ENCODE measurements at places on chromosomes 5 and 9.

- DNase-seq = no peak
Observed at GRCh38 chr5:67793418-67793817, 422.1 kb upstream of the PIK3R1 start.

DNA sequence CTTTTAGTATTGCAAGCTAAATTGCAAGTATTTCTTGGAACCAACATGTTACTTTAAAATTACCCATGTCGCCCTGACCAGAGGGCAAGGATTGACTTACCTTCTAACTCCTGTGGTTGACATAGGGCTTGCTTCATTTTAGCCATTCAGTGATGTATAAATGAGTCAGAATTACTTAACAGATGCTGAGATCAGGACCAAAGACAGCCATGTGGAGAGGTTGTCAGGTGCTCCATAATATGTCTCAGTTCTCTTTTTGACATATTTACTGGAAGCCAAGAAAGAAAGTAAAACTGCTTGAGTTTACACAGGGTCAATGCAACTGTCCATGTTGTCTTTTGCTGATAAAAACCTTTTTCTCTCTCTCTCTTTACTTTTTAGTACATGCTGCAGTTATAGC lies 33.2 kb downstream of the F2RL2 start:
- peak; percentile 53 for DNase-seq

GRCh38 chr5:60677850-60678664 lies 21.9 kb downstream of the DEPDC1B start:
- DNase-seq = peak; percentile 20

GRCh38 chr9:123773783-123774182 lies 156.1 kb downstream of the DENND1A start:
- no peak for DNase-seq

- no peak for DNase-seq
Observed at GRCh38 chr9:108815156-108815555, 40.6 kb downstream of the ACTL7B start.

GRCh38 chr5:44868541-44868940 lies 59.8 kb downstream of the MRPS30 start:
- no peak for DNase-seq

- no peak for DNase-seq
Observed at GRCh38 chr9:69759021-69759420, 790 bp downstream of the PTAR1 start.

DNA sequence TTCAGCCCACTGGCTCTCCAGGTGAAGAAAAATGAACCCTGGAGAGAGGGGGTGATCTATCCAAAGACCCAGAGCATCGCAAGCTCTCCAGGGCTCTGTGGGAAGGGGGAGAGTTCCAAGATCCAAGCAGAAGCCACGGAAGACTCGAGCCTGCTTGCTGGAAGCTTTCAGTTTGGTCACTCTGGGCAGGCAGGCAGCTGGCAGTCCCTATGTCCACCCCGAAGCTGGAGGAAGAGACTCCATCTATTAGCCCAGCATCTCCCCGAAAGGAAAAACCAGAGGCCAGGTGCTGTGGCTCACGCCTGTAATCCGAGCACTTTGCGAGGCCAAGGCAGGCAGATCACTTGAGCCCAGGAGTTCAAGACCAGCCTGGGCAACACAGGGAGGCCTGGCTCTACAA lies 10.7 kb upstream of the SPARC start:
- DNase-seq = no peak

GRCh38 chr5:52269401-52269800 lies 518.3 kb upstream of the ITGA1 start:
- no peak for DNase-seq

- no peak for DNase-seq
Observed at GRCh38 chr5:156181656-156182055, 145.3 kb upstream of the SGCD start.

DNA sequence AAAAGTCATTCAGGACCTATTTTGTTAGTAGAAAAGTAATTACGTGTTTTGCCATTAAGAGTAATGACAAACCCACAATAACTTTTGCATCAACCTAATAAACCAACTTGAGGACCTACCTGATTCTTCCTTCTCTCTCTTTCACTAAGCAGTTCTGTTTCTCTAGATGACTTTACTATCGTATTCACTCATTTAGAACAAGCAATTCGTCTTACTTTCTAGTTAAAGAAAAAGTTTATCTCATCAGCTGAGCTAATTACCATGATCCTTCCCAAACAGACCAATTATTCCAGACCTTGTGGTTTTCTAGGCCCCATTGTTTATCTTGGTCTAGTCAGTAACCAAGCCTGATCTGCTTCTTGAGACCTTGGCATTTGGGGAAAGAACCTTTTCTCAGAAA lies 49.6 kb upstream of the PRDM9 start:
- DNase-seq = peak; percentile 24

DNA sequence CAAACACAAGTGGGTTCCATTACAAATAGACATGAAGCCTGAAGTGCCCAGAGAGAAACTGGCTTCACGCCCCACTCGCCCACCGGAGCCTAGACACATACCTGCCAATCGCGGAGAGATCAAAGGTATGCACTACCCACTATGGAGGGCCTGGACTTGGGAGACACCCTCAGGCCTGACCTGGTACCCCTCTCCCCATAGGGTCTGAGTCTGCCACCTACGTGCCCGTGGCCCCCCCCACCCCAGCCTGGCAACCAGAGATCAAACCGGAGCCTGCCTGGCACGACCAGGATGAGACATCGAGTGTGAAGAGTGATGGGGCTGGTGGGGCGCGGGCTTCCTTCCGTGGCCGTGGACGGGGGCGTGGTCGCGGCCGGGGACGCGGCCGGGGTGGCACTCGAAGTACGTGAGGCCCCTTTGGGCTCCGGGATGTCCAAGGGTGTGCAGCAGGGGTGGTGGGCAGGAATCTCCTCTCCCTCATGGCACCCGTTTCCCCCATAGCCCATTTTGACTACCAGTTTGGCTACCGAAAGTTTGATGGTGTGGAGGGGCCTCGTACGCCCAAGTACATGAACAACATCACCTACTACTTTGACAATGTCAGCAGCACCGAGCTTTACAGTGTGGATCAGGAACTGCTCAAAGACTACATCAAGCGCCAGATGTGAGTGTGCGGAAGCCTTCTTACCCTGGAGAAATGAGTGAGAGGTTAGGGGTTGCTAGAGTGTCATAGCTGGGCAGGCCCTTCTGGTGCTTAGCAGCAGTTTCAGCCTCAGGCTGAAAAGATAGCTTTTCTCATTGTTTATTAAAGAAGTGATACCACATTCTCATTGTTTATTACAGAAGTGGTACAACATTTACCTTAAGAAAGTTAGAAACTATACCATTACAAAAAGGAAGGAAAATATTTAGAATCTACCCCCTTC lies 38.7 kb downstream of the LARP1 start:
- DNase-seq = no peak

DNA sequence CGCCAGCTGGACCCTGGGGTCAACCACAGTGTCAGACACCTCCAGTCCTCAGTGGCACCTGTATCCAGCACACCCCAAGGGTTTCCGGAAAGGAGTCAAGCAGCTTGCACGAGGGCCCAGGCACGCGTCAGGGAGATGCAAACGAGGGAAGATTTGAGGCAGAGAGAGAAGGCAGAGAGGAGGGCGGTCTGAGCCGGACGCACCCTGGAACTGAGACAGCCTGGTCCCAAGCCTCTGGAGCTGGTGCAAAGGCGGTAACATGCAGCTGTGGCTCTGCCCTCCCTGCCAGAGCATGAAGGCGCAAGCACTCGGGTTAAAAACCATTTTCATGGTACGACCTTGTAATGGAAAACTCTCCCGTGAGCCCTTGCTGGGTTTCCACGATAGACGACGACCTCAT lies 32.2 kb downstream of the SLC6A18 start:
- no peak for DNase-seq

- no peak for DNase-seq
Observed at GRCh38 chr5:155299386-155300005, 285.9 kb downstream of the KIF4B start.

GRCh38 chr9:84819491-84819991 lies 150.0 kb downstream of the NTRK2 start:
- no peak for DNase-seq

GRCh38 chr9:21779397-21779796 lies 23.0 kb upstream of the MTAP start:
- no peak for DNase-seq

DNA sequence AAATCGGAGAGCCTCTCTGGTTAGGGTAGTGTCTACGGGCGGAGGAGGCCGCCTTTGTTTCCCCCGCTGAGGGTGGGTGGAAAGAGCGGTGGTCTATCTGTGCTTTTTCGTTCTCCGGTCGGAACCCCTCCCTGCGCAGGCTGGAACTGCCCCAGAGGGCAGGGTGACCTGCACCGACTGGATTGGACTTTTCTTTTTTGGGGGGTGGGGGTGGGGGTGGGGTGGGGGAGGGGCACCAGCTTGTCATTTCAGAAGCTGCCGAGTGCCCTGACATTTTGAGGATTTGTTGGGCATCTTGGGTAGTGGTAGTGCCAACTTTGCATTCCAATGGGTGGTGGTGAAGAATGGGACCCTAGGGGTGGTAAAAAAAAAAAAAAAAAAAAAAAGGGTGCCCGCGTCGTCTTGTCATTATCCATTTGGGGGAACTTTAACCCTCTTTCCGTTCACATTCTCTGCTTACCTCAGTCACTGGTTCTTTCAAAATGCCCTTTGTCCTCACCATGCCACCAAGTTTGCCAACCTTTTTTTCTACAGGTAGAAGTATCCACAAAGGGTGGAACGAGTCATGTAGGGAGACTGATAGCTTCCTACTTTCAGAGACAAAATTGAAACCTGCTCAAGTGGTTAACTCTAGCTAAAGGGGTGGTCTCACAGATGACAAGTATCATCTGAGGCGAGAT lies 1.3 kb downstream of the UBE2R2 start:
- DNase-seq = no peak

- no peak for DNase-seq
Observed at GRCh38 chr5:132277971-132278853, 16.0 kb upstream of the SLC22A4 start.

- no peak for DNase-seq
Observed at GRCh38 chr9:102178811-102179210, 440.4 kb upstream of the GRIN3A start.

DNA sequence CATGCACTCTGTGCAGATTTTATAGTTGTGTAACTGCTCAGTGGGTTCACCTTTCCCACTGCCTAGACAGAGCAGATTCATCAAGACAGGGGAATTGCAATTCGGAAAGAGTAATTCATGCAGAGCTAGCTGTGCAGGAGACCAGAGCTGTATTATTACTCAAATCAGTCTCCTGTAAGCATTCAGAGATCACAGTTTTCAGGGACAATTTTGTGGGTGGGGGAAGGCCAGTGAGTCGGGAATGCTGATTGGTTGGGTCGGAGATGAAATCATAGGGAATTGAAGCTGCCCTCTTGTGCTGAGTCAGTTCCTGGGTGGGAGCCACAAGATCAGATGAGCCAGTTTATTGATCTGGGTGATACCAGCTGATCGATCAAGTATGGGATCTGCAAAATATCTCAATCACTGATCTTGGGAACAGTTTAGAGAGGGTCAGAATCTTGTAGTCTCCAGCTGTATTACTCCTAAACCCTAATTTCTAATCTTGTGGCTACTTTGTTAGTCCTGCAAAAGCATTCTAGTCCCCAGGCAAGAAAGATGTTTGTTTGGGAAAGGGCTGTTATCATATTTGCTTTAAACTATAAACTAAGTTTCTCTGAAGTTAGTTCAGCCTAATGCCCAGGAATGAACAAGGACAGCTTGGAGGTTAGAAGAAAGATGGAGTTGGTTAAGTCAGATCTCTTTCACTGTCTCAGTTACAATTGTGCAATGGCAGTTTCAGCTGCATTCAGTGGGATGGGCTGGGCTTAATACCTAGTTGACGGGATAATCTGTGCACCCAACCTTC lies 12.7 kb upstream of the SVEP1 start:
- DNase-seq = no peak

DNA sequence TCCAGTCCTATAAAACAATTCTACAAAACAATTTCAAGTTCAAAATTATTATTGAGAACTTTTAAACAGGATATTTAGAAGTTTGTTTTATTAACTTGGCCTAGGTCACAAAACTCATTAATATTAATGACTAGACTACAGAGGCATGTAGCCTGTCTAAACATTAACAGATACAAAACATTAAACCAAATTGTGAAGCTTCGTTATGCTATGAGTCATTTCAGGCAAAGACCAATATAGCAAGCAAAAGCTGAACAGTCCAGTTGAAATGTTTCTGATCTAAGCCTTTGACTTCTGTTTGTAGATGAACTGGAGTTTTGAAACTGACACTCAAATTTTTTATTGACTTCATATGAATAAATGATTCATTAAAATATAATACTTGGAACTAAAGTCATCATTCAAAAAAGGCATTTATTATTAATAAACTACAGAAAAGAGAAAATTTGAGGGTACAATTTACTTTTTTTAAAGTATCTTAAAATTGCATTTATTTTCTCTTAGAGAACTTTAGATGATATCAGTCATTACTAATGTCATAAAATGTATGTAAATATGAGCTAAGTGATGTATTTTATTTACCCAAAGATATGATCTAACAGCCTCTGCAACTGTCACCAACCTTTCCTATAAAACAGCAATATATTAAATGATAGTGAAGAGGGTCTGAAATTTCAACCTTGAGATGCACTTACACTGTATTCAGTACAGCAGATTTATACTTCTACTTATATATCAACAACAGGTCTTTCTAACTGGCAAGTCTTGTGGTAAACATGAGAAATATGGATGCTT lies 188.8 kb downstream of the COMMD10 start:
- peak; percentile 43 for DNase-seq

GRCh38 chr5:102532123-102532522 lies 33.3 kb upstream of the SLCO6A1 start:
- no peak for DNase-seq

DNA sequence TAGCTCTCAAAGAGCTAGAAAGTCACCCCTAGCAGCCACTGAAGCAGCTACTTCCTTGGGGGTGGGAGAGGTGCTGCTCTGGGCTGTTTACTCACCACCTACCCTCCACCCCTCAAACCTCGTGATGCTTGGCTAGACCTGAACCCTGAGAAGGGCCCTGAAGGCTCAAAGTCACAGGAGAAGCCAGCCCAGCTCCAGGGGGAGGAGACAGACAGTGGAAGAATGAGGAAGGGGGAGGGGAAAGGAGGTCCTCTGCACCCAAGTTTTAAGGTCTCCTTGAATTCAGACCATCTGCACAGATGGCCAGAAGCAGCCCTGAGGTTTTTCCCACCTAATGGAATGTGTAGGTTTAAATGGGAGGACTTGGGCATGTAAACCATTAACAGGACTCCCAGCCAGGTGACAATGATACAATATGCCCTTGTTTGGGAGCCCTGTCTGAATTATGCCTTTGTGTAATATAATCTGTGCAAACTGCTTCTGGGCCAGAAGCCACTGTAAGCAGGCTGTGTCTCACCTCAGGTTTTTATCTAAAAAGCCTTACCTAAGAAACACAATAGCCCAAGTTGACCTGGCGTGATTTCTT lies 180.5 kb downstream of the PIK3R1 start:
- no peak for DNase-seq

GRCh38 chr9:115672477-115673316 lies 480.9 kb upstream of the PAPPA start:
- DNase-seq = no peak

DNA sequence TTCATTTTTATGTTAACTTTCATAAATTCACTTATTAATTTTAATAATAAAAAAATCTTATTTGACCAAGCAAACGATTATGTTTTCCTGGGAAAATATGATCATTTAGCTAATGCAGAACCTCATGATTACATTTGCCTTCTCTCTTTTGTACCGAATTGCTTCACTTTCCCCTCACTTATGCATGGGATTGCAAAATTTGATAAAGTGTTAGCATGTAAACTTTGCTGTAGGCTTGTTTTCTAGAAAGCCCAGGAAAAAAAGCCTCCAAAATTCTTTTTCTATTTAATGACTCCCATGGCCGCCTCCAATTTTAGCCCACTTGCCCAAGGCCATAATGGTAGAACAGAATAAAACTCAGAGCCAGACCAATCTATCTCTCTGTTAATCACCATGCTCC lies 82.8 kb upstream of the FBXL7 start:
- DNase-seq = no peak
